ENCODE measurements at places on chromosomes 1 and 21.

- peak; percentile 49 for DNase-seq
Measured at GRCh38 chr1:88180449-88181108, 503.5 kb upstream of the PKN2 start.

- DNase-seq, result no peak
Measured at GRCh38 chr1:46248122-46248920, 758 bp downstream of the RAD54L start.

- DNase-seq, result peak; percentile 91
Measured at GRCh38 chr1:89608319-89608983, 24.5 kb upstream of the LRRC8C start.

- peak; percentile 66 for DNase-seq
Measured at GRCh38 chr1:247331525-247332214, at the start of gene ZNF496. Gene ZNF496 (minus strand): TSS chr1:247331867. CDS start chr1:247329578, 2,289 bp downstream.

- no peak for DNase-seq
Measured at GRCh38 chr1:150836129-150836773, 28.2 kb upstream of the CTSK start.

DNA sequence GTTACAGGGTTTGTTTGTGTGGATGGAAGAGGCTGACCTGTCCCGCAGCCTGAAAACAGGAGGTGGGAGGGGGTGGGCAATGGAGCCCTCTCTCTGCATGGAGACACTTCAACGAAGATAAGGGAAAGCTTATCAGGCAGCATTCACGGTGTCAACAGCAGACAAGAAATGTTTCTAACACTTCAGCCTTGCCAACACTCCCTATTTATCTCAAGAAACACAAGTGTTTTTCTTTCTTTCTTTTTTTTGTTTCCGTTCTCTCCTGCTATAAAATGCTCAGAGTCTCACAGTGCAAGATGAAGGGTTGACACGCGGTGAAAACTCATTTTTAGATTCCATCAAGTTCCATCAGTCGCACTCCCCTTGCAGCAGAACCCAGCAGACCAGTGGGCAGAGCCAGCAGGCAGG, 594.4 kb downstream of the MATN1 start:
- no peak for DNase-seq

GRCh38 chr1:236051242-236051791, 13.6 kb downstream of the NID1 start:
- no peak for DNase-seq

GRCh38 chr1:85663382-85663781, 44.9 kb downstream of the ZNHIT6 start:
- no peak for DNase-seq

DNA sequence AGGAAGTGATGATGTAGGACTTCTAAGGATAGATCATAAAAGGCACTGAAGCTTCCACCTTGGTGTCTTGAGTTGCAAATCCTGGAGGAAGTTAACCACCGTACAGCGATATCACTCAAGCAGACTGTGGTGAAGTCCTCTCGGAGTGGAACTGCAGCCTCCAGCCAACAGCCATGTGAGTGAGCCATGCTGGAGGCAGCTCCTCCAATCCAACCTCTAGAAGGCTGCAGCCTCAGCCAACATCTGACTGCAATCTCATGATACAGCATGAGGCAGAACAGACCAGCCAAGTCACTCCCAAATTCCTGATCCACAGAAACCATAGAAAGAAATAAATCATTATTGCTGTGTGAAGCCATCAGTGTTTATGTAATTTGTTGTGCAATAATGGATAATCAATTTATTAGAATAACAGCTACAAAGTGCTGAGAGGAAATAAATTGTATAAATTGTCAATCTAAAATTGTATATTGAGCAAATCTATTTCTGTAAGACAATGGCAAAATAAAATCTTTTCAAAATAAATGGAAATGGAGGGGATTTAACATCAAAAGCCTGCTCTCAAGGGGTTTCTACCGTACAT, 65.0 kb downstream of the PRSS38 start:
- DNase-seq, result no peak

- DNase-seq, result no peak
Measured at GRCh38 chr1:207026104-207026534, 6.4 kb downstream of the C1orf116 start.

DNA sequence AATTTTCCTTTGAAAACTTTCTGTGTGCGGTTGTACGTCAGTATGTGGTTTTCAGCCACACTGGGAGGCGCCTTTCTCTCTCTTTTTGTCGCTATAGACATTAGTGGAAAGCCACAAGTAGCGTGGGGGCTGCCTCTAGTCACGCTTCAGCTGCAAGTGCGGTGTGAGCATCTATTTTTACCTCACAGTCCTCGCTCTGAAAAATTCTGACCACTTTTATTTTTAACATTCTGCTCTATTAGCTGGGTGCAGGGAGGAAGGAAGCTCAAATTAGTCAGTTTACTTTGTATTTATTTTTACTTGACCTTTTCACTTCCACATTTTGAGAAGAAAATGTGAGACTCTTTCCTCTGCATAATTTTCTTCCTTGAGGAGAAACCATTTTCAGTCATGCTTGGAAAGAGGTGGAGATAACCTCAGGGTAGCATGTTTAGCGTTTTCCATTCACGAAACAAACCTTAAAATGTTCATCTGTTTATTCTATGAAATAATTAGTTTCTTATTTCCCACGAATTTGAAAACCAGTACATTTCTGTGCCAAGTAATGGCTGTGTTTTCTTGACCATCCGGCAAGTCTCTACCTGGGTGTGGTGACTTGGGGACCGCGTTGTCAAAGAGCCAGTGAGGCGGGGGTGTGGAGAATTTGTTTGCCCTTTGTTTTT, 35.6 kb downstream of the ADARB1 start:
- peak; percentile 31 for DNase-seq

- DNase-seq, result no peak
Measured at GRCh38 chr1:64235181-64235580, 31.8 kb downstream of the UBE2U start.

- no peak for DNase-seq
Measured at GRCh38 chr1:230791986-230792564, 44.9 kb downstream of the CAPN9 start.

GRCh38 chr1:45753248-45754037, 3.0 kb upstream of the IPP start:
- no peak for DNase-seq

DNA sequence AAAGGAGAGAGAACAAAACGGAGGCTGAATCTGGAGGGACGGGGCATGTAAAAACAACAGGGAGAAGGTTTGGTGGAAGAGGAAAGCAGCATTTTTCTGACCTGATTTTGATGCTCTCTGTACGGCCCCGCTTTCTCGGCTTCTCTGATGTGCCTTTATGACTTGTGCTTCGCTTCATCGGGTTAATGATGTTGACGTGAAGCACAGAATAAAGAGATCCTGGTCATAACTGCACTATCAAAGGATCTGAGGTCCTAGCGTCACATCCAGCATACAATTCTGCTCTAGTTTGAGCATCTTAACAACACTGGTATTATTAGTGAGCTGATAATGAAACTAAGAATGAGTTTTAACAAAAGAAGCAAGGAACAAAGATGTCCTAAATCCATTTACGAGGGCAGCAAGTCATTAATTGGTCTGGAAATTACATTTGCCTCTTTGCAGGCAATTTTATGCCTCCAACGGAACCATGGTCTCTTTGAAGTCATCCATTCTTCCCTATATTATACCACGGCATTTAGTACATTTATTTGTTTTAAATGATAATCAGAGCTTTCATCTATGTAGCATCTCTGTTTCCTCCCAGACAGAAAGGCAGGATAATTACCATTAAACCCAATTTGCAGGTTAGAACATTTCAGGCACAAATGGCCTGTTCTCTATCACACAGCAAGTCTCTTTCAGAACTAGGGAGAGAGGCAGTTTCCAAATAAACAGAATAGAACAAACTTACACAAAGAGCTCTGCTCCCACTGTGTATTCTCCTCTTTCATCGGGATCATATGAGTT, 45.3 kb upstream of the B3GALNT2 start:
- no peak for DNase-seq

GRCh38 chr1:60415696-60416095, 342.1 kb upstream of the C1orf87 start:
- DNase-seq, result no peak

- DNase-seq, result no peak
Measured at GRCh38 chr1:204920967-204921366, 50.3 kb downstream of the NFASC start.

GRCh38 chr21:28833182-28833581, 159.5 kb downstream of the LTN1 start:
- no peak for DNase-seq

DNA sequence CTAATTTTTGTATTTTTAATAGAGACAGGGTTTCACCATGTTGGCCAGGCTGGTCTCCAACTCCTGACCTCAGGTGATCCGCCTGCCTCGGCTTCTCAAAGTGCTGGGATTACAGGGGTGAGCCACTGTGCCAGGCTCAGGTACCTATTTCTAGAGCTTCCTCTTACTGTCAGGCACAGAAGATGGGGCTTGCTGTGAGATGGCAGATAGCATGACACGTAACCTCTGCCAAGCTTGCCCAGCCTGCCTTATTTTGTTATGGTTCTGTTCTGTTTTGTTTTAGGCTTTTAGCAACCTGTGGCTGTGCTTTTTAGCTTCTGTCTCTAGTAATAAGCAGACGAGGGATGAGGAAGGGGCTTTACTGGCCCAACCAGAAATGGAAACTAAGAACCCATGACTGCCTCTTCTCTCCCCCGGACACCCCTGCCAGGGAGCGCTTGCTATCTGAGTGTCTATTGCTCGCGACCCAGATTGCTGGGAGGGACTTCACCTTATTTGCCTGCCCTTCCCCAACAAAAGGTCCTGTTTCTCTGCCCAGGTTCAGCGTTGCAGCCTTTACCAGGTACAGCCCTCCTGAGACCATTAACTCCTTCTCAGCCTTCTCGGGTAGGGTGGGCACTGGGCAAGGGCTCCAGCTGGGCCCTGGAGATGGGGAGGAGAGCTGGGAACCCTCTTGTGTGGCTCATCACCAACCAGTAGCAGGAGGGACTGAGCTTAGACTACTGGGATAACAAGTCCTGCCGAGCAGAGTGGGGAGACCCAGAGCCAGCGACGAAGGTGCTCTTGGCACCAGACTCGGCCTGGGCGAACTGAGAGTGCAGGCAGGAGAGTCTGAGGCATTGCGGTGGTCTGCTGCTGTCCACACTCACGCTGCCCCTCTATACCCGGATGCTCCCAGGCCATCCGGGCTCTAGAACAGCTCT, 13.5 kb upstream of the LGR6 start:
- no peak for DNase-seq

GRCh38 chr1:118900643-118901440, 87.3 kb downstream of the TBX15 start:
- no peak for DNase-seq

DNA sequence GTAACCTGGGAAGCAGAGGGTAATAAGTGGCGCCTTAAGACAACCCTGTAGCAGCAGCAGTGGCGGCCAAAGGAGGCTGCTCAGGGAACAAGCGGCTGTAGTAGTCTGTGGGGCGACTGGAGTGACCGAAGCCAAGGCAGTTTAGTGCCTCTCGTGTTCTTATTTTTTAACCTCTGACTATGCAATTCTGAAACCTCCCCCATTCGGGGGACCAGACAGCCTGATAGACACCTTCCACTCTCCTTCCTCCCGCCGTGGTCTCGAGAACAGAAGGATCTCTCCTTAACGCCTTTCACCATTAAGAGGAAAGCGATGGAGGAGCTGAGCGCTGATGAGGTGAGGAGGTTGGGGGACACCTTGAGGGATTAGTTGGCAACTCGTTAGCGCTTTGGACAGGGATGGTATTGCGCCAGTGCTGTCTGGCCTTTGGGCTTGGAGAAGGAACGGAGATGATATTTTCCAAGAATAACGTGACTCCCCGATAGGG, 644 bp downstream of the UBE4B start:
- no peak for DNase-seq

- DNase-seq, result peak; percentile 26
Measured at GRCh38 chr1:117364240-117364639, 3.0 kb upstream of the MAN1A2 start.

GRCh38 chr1:236836157-236836556, 41.1 kb downstream of the MTR start:
- no peak for DNase-seq

DNA sequence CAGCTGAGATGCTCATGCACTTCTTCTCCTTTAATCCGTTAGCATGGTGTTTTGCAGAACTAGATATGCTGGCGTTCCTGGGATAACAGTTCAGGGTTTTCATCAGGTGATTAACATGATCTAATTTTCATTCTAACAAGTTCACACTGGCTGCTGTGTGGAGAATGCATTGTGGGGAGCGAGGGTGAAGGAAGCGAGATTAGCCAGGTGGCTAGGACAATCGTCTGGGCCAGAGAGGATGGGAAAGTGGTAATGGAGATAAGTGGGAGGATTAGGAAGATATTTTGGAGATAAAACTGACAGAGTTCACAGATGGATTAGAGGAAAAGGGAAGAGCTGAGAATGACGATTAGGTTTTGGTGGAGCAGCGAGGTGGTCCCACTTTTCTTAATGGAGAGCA, 138.1 kb upstream of the MAGI3 start:
- no peak for DNase-seq

GRCh38 chr1:222104694-222105392, 363.0 kb upstream of the DUSP10 start:
- no peak for DNase-seq

DNA sequence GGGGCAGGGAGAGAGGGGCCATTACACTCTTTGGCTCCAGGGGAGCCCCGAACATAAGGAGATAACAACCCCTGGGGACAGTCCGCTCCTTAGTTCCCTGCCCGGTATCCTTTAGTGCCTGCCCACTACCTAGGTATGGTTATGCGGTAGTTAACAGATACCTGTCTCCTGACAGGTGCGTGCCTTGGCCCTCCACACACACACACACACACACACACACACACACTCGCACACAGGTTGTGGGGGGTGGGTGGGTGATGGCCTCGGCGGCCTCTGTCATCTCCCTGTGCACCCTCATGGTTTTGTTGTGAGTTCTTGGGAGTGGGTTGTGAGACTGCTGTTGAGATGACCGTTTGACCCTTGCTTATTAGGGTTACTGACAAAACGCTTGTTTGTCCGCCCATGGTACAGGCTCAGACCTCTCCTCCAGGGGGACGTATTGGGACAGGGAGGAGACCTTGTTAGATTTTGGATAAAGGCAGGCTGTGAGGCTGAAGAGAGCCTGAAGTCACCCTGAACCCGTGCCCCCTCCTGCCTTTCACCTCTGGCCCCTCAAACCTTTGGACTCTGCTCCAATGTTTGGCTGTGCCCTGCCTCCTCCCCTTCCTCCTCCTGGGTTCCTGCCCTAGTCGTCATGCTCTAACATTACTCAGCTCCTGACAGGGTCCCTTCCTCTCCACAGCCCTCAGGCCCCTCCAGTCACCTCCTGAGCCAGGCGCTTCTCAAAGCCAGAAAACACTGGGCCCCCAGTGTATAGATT, 979 bp downstream of the RASSF5 start:
- DNase-seq, result no peak

GRCh38 chr1:6984536-6984935, 199.3 kb downstream of the CAMTA1 start:
- no peak for DNase-seq

DNA sequence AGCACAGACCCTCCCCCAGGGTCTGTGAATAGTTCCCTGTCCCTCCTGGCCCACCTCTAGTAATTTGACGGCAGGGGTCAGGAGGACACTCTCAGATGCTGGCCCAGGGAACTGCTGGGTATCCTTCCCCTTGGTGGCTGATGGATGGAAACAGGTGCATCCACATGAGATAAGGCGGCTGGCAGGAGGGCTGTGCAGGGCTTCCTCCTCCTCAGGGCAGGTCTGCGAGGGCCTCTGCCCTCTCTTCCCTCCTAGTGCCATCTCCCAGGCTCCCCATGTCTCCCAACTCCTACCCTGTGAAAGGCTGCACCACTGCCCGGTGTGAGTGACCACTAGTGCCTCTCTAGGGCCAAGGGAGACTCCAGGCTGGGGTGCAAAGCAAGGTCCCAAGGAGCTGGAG, 123.9 kb downstream of the GLIS1 start:
- DNase-seq, result no peak

- no peak for DNase-seq
Measured at GRCh38 chr1:210081494-210081893, 143.5 kb downstream of the SYT14 start.

- DNase-seq, result no peak
Measured at GRCh38 chr1:67734323-67734690, 49.3 kb downstream of the GADD45A start.
